ENCODE measurements at places on chromosomes 11 and 22. TPM values are rescaled to one million over a fixed set of nuclear protein-coding genes. Genes with fewer than 3 reads are reported as not detected.

Gene RIMBP3C
- 0.52 TPM for polyA plus RNA-seq

Gene NELL1
- polyA plus RNA-seq: not detected

DNA sequence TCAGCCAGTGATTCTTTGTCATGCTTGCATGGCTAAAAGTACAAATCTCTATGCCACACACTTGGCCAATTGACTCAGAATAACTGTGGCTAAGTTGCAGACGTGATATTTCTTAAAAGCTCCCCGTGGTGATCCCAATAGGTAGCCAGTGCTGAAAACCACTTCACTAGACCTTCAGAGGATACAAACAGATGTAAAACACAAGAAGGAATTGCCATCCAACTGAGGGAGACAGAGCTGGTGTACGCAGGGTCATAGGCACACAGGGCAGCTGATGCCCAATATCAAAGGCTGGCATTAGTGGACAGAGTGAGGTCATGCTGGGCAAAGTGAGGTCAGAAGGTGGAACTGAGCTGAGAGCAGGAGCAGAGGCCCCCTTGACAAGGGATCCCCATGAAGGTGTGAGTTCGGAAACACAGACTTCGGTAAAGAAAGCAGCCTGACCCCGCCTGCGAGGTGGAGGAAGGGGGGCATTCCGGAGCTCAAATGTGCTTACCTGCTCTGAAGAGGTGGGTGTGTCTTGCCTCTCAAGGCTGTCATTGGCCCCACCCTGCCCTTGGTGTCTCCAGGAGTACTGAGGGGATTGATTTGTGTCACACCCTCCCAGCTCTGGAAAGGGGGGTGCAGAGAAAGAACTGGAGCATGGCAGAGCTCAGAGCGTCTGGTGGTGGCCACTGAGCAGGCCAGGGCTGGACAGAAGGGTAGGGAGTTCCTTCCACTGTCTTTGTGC is 344.9 kb upstream of the B3GAT1 start:
- no peaks in the 10 kb centered on the region for H3K27me3 ChIP-seq
- no peak overlapping the region for H3K27ac ChIP-seq
- H3K36me3 ChIP-seq: no peaks in the 10 kb centered on the region
- no peak overlapping the region for H3K4me3 ChIP-seq
- H3K4me1 ChIP-seq: no peaks in the 10 kb centered on the region

DNA sequence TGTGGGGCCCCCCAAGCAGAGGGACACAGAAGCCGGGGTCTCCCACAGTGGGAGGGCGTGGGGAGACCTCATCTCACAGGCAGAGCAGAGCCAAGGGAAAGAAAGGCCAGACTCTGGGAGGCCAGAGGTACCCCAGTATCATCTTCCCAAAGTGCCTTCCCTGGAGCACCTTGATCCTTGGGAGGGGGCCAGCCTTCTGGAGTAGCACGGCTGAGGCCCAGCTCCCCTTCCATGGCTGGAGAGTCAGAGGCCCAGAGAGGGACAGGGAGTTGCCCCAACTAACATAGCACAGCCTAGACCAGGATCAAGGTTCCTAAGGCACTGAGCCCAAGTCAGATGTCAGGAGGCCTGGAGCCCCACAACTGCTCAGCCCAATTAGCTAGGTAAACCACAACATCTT is 50.6 kb downstream of the ELFN2 start:
- no peak overlapping the region for H3K4me3 ChIP-seq
- no peaks in the 10 kb centered on the region for H3K4me1 ChIP-seq
- H3K27ac ChIP-seq: no peak overlapping the region
- no peaks in the 10 kb centered on the region for H3K36me3 ChIP-seq
- DNase-seq: no peak
- H3K27me3 ChIP-seq: no peaks in the 10 kb centered on the region

DNA sequence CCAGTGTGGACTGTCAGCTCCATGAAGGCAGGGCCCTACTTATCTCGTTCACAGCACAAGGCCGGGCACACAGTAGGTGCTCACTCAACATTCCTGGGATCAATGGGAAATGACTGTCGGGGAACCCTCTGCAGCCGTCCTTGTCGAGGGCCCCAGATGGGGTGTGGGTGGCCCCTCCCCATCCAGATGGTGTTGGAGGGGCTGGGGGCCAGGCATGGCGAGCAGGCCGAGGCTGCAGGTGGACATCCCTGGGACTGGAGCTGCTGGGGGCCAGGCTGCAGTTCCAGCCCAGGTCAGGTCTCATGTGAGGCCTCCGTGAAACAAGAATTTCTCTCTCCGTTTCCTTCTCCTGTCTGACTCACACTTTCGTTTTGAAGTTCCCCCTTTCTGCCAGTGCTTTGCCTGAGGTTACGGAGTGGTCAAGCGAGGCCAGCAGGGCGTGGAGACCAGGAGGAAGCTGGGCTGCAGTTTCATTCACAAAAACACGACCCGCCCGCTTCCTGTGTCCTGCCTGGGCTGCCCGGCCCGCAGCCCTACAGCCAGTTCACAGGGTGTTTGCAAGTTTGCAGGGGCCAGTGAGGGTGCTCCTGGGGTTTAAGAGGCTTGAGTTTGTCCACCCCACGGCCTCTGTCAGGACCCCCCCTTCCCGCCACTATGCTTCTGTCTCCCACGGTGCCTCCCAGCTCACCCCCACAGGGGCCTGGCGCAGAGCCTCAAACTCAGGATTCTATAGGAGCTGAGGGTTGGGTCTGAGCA is 4.5 kb downstream of the MYEOV start:
- peaks cover 41% of the 10 kb centered on the region for H3K4me1 ChIP-seq
- no peaks in the 10 kb centered on the region for H3K36me3 ChIP-seq
- H3K4me3 ChIP-seq: peak overlapping the region; percentile 50
- H3K27me3 ChIP-seq: no peaks in the 10 kb centered on the region
- H3K27ac ChIP-seq: no peak overlapping the region
- no peak for DNase-seq

DNA sequence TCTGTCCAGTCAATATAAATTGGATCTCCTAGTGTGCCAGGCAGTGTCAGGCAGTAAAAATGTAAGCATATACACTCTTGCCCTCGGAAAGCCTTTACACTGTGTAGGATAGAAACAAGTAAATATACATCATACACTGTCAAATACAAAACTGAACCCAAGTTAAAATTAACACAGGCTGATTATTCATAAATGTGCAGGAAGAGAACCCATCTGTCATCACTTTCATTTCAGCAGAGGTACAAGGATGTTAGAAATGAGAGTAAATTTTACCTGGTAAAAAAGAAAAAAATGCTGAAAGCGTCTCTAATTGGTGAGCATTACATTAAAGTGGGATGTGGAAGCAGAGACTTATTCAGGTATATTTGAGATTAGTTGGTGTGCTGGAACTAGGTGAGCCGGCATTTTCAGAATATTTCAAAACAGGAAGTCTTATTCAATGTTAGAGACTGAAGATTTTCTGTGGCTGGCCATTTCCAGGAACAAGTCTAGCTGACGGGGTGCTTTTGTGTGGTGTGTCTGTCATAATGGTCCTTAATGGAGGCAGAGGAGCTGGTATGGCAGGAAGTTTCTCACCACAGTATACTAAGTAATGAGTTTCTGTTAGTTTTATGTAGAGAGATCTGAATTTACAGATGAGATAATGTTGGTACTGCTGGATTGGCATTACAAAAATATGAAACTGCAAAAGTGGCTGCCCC is 192.6 kb downstream of the CASP12 start:
- H3K36me3 ChIP-seq: no peaks in the 10 kb centered on the region
- H3K27me3 ChIP-seq: no peaks in the 10 kb centered on the region
- peaks cover 60% of the 10 kb centered on the region for H3K4me1 ChIP-seq
- H3K4me3 ChIP-seq: peak overlapping the region; percentile 91

DNA sequence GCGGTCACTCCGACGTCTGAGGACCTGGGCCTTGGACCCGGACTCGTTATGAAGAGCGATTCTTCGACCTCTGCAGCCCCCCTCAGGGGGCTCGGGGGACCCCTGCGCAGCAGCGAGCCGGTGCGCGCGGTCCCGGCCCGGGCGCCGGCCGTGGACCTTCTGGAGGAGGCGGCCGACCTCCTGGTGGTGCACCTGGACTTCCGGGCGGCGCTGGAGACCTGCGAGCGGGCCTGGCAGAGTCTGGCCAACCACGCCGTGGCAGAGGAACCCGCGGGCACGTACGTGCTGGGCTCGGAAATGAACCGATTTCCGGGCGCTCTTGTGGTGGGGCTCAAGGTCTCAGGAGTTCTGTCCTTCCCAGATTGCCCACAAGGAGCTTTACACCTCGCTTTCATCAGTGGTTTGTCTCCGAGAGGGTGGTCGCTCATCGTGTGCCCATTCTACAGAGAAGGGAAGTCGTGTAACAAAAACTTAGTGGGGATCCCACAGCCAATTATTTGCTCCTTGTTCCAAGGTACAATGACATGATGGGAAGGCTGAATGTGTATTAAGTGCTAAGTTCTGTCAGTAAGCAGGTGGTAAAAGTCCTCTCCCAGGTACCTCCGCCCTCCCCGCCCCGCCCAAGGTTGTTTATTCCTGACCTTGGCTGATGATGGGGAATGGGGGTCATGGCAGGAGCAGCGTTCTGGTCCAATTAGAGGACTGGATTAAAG is 695 bp downstream of the PEX26 start:
- H3K27ac ChIP-seq: peak overlapping the region; percentile 87
- peaks cover 39% of the 10 kb centered on the region for H3K36me3 ChIP-seq
- H3K27me3 ChIP-seq: no peaks in the 10 kb centered on the region
- DNase-seq: peak; percentile 6
- H3K4me3 ChIP-seq: peak overlapping the region; percentile 100

DNA sequence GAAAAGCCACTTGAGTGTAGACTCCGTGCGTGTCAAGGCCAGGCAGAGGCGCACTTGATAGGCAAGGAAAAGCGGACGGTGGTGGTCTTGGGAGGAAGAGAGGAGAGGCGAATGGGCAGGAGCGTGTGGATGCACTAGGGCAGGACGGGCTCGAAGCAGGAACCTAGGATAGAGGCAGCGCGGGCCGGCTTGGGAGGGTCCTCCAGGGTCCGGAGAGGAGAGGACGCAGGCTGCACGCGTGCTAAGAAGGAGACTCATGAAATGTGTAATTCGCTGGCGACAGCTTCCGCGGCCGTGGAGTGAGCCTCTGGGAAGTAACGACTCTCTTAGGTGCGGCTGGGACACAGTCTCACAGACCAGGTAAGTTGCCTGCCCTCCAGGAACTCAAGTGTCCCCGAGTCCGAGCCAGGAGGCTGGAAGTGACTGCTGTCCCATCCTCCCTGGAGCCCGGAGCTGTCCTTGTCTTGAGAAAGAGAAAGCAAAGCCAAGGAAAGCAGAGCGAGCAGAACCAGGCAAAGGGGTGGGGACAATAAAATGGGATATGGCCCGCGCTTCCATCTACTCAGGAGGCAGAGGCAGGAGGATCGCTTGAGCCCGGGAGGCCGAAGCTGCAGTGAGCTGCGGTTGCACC is 874 bp upstream of the IL17RA start:
- DNase-seq: no peak
- peak overlapping the region; percentile 81 for H3K27ac ChIP-seq
- H3K36me3 ChIP-seq: no peaks in the 10 kb centered on the region
- H3K4me1 ChIP-seq: peaks cover 42% of the 10 kb centered on the region
- H3K4me3 ChIP-seq: peak overlapping the region; percentile 34

DNA sequence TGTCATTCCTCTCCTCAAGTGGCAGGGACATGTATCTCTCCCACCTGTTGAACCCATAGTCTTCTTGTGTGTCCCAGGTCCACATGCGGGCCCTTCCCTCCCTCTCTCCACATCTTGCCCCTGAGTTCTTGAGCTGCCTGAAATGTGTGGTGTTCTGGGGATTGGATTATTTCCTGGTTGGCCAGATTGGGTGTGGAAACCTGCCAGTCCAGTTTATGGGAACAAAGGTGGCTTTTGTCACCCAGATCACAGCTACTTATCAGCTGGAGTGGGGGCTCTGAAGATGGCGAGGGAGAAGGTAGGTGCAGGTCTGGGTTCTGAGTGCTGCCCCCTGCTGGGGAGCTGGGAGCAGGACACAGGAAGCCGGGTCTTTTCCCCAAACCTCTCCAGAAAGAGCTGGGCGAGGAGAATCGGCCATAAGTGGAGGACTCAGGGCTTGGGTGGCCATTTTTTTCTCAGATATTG is 14.2 kb downstream of the DTX4 start:
- H3K4me1 ChIP-seq: no peaks in the 10 kb centered on the region
- no peaks in the 10 kb centered on the region for H3K36me3 ChIP-seq
- no peak overlapping the region for H3K4me3 ChIP-seq
- peaks cover 3% of the 10 kb centered on the region for H3K27me3 ChIP-seq
- DNase-seq: peak; percentile 41

DNA sequence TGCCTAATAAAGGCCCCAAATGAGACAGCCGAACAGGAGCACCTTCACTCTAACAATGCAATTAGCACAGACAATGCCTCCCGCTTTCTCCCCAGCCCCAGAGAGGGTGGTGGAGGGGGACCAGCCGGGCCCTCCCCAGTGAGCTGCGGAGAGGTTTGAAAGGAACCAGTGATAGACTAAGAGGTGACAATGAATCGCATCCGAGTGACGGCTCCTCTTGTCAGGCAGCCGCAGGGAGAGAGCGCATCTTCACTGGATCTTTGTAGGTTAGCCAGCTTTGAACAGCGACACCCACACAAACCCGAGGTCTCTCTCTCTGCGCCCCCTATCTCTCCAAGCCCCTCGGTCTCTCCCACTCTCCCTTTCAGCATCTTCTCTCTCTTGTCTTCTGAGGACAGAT is 28.0 kb downstream of the FLRT1 start:
- no peak for DNase-seq

DNA sequence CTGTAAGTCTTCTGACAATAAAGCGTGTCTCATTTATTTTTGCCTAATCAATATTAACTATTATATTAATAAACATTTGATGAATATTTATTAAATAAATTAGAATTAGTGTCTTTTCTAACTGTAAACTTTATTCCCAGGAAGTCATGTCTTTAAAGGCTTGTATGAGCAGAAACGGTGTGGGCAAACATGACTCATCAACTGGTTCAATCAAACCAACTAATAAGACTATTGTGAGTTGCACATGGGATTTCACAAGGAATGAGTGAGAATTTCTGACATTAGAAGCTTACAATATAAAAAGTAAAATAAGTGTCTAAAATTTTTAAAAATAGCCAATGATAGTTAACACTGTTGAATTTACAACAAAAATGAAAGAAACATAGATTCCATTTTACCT is 259.2 kb upstream of the CTSC start:
- H3K4me1 ChIP-seq: no peaks in the 10 kb centered on the region
- no peaks in the 10 kb centered on the region for H3K36me3 ChIP-seq
- no peaks in the 10 kb centered on the region for H3K27me3 ChIP-seq
- H3K27ac ChIP-seq: no peak overlapping the region
- no peak overlapping the region for H3K4me3 ChIP-seq

DNA sequence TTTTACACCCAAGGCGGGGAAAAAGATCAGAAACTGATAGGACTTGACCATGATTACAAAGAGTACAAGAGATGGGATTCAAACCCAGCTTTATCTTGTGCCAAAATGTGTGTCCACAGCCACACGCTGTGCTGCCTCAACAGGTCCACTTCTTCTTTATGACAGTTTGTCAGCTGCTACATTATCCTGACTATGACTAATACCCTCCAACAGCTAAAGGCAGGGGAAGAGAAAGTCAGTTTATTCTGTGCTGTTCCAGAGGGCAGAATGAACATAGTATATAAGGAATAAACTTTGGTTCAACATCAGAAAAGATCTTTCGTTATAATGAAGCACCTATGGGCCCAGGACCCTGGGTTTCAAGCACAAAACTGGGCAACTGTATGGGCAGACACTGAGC is 668.2 kb upstream of the TENM4 start:
- no peak overlapping the region for H3K27ac ChIP-seq
- no peak overlapping the region for H3K4me3 ChIP-seq
- DNase-seq: no peak
- no peaks in the 10 kb centered on the region for H3K36me3 ChIP-seq
- H3K27me3 ChIP-seq: no peaks in the 10 kb centered on the region

Measured in CD4-positive, CD25-positive, alpha-beta regulatory T cell (primary cell).